Gastrocnemius medialis (tissue), 4 donors: ENCODE measurements at places on chromosomes 3 and 15. TPM values are rescaled to one million over a fixed set of nuclear protein-coding genes. Genes with fewer than 3 reads are reported as not detected.

DNA sequence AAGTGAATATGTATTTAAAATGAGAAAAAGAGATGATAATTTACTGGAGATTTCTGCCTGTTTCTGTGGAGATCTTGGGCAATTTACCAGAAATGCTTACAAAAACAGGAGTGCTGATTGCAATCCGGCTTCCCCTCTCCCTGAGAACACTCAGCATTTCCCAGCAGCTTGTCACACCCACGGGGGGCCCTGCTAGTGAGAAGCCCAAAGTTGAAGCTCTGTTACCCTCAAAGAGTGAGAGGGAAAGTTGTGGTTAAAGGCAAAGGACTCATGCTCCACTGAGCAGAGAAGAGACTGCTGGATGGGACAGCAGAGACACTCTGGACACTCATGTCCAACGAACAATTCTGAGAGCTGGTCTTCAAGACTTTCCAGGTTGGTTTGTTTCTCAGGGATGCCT lies 2.9 kb downstream of the MCTP2 start:
- H3K4me1 ChIP-seq = peaks cover 9% of the 10 kb centered on the region
- H3K27ac ChIP-seq = no peak overlapping the region
- no peak for DNase-seq
- no peaks in the 10 kb centered on the region for H3K36me3 ChIP-seq
- peaks cover 18% of the 10 kb centered on the region for H3K27me3 ChIP-seq

- DNase-seq = no peak
- peak overlapping the region; percentile 94 for H3K4me3 ChIP-seq
- H3K27me3 ChIP-seq = no peaks in the 10 kb centered on the region
- H3K27ac ChIP-seq = peak overlapping the region; percentile 97
- H3K36me3 ChIP-seq = no peaks in the 10 kb centered on the region
- H3K4me1 ChIP-seq = peaks cover 32% of the 10 kb centered on the region
Measured at GRCh38 chr3:33798113-33798417, 365 bp upstream of the PDCD6IP start.

GRCh38 chr3:105905328-105905727 lies 36.5 kb upstream of the CBLB start:
- no peaks in the 10 kb centered on the region for H3K36me3 ChIP-seq
- no peak overlapping the region for H3K4me3 ChIP-seq

DNA sequence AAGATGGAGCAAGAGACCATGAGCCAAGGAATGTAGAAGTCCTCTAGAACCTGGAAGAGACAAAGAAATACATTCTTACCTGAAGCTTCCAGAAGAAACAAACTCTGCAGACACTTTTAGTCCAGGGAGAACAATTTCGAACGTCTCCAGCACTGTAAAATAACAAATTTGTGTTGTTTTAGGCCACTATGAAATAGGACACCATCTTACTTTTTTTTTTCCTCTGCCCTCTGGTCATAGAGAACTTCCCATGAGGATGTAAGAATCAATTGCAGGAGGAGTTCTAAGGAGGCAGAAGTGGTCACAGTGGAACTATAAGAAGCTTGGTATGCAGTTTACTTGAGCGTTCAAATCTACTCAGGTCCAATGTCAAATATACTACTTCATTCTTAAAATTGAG lies 1295.9 kb downstream of the ZPLD1 start:
- no peaks in the 10 kb centered on the region for H3K27me3 ChIP-seq
- H3K4me1 ChIP-seq = no peaks in the 10 kb centered on the region
- DNase-seq = no peak
- no peak overlapping the region for H3K4me3 ChIP-seq
- no peak overlapping the region for H3K27ac ChIP-seq

DNA sequence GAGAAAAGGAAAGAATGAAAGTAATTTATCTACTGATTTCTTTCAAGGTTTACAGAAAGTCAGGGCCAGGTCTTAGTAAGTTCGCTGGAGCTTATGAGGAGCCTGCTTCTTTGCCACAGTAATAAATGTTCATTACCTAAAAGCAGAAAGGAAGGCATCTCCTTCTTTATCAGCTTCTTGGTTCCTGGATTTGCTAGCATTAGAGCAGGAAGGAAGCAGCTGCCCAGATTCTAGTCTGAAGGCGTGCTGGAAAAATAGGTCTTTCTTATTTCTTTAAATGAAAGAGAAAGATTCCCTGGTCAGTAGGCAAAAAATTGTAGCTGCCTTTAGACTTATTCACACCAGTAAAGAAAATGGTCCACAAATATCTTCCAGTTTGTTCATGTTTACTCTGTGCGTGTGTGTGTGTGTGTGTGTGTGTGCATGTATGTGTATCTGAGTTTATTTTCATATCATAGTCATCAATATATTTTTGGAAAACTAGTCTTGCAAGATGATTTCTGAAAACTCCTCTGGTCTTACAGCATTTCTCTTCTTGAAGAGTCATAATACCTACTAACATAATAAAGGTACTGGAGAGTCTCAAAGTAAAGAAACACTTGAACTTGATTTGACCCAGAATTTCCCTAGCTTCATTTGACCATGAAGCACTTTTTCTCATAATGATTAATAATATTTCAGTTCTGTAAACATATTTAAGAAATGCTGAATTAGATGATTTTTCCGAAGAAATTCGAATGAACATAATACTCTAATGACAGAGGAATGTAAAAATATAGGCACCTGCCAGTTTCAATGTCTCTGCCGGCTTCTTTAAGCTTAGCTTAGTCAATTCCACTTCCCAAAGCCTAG lies 255.3 kb upstream of the ZPLD1 start:
- H3K27ac ChIP-seq = peak overlapping the region; percentile 58
- peaks cover 17% of the 10 kb centered on the region for H3K4me1 ChIP-seq
- H3K4me3 ChIP-seq = no peak overlapping the region
- no peaks in the 10 kb centered on the region for H3K27me3 ChIP-seq
- H3K36me3 ChIP-seq = no peaks in the 10 kb centered on the region

DNA sequence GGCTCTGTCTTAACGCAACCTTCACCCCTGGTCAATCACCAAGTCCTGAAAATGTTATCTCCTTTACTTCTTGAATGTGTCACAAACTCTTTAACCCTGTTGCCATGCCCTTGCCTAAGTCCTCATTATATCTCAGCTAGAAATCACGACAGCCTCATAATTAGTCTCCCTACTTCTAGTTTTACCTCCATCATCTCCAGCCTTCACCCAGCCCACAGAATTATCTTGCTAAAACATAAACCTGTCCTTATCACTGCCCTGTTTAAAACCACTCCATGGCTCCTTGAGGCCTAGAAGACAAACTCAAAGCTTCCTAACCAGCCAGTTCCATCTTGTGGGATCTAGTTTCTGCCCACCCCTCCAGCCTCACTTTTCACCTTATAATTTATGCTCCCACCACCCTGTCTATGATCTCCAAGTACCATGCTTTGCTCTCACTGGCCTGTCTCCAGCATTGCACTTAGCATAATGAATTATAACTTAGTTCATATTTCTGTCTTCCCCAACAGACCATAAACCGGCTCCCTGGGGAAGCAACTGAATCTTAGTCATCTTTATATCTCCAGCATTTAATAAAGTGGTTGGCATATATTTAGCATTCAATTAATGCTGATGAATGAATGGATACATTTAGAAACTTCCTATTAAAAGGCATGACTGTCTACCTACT lies 39.2 kb downstream of the GPR176 start:
- H3K4me1 ChIP-seq = no peaks in the 10 kb centered on the region
- H3K27me3 ChIP-seq = no peaks in the 10 kb centered on the region
- no peaks in the 10 kb centered on the region for H3K36me3 ChIP-seq
- DNase-seq = no peak
- H3K4me3 ChIP-seq = no peak overlapping the region

GRCh38 chr15:78831229-78832207 lies 20.3 kb upstream of the ADAMTS7 start:
- no peaks in the 10 kb centered on the region for H3K4me1 ChIP-seq
- H3K27me3 ChIP-seq = no peaks in the 10 kb centered on the region
- DNase-seq = no peak
- H3K36me3 ChIP-seq = no peaks in the 10 kb centered on the region

DNA sequence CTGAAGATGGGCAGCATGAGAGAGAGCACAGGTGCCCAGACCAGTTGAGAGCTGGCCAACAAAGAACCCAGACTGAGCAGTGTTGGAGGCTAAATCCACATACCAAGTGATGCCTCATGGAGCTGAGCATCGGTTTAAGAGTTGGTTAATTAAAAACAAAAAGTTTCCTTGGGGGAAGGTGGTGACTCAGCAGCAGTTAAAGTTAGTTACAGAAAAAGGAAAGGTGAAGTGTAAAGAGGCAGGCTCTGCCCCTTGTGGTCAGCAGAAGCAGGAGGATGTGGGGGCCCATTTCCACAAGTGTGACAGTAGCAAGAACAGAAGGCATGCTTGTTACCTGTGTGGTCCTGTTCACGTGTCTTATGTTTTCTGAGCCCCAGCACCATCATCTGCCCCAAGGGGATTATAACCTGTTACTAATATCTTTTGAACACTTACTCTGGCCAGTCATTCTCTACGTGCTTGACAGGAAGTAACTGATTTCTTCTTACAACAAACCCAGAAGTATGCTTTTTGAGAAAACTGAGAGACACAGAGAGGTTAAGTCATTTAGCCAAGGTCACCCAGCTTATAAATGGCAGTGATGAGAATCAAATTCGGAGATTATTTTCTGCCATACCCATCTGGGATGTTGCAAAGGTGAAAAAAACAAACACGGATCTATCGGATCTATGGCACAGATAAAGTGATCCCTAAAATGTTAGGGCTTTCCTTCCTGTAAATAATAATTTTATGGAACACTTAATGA lies 91.0 kb downstream of the EPHB1 start:
- H3K27me3 ChIP-seq = no peaks in the 10 kb centered on the region
- no peak overlapping the region for H3K4me3 ChIP-seq
- DNase-seq = no peak
- no peaks in the 10 kb centered on the region for H3K36me3 ChIP-seq

PLA2G4F gene
- 8.2 TPM for total RNA-seq
